ENCODE measurements at places on chromosomes 12 and 14. TPM values are rescaled to one million over a fixed set of nuclear protein-coding genes. Genes with fewer than 3 reads are reported as not detected.

Gene RPGRIP1
- polyA plus RNA-seq: 0.37 TPM

DNA sequence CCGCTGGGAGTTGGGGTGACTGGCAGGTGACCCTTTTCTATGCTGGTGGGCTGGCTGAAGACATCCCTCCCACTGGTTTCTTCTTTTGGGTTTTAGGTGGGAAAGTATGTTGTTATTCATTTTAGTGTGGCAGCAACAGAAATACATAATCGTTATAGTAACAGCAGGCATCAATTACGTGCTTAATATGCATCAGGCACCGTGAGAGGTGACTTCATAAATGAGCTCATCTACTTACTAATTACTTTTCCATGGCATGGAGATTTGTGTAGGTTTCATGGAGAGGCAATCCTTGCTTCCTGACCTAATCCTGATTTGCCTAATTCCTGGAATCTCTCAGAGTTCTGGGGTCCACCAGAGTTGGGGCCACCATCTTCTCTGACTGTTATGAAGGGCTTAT is 13.4 kb upstream of the CELA1 start:
- no peak for DNase-seq

DNA sequence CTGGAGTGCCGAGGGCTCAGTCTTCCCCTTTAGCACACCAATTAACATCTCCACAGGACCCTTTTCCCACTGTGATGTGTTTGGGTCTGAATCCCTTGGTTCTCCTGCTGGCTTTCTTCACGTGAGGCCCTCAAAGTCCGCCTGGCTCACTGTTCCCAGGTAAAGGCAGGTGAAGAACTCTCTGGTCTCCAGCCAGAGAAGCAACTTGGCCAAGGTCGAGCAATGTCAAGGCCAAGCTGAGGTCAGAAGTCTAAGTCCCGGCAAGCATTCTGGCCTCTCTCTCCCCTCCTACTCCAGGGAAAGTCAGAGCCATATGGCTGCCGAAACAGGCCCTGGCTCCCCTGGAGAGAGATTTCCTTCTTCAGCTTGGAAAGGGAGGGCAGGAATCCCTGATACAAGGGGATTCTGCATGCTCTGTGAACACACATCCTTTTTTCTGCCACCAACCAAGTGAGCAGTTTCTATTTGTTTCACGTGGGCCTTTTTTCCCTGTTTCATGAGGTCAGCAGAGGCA is 61.4 kb upstream of the ESRRB start:
- no peak for DNase-seq

GRCh38 chr12:47158792-47159191 is 79.0 kb upstream of the AMIGO2 start:
- DNase-seq: no peak

DNA sequence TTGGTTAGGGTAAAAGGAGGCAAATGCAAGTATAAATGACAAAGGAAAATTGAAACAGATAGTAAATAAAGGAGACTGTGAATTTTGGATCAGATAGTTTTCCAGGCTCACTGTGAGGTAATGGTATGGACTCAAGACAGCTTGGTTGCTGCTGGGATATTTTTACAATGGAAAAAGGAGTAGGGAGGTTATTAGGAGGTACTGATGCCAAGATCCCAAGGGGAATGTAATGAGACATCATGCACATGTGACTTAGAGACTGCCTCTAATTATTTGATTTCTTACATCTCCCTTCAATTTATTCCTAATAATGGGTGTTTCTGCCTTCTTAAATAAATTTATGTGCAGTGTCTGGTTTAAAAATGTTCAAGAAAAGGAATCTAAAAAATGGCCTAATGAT is 56.9 kb downstream of the TAOK3 start:
- DNase-seq: no peak

- no peak for DNase-seq
Observed at GRCh38 chr14:69712599-69713088, 54.3 kb upstream of the SRSF5 start.

DNA sequence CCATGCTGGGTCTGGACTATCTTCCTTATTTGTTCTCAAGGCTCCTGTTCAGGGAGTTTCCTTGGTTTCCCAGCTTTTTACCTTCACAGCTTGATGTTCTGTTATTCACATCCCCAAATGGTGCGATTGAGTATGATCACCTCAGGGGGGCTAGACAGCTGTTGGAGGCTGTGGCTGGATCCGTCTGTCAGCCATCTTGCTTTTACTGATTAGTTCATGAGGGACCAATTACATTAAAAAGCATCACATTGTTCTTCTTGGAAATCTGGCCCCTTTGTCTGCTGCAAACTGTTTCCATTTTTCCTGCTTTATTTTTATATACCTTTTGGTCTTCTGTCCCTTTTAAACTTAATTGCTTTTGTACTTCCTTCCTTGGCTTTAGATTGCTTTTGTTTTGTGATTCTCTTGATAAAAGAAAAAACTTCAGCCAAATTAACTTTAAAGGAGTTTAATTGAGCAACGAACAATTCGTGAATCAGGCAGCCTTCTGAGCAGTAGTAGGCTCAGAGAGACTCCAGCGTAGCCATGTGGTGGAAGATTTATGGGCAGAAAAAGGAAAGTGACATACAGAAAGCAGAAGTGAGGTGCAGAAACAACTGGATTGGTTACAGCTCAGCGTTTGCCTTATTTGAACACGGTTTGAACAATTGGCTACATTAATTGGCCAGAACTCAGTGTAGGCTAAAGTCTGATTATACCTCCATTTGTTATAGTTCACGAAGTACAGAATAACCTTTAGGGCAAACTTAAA is 208.7 kb downstream of the AEBP2 start:
- DNase-seq: no peak

- DNase-seq: no peak
Observed at GRCh38 chr14:68749487-68750475, 43.1 kb downstream of the ZFP36L1 start.

Gene IQSEC3
- polyA plus RNA-seq: 9.9 TPM

Gene GLS2
- 1.7 TPM for polyA plus RNA-seq

Gene MSRB3
- polyA plus RNA-seq: 21.1 TPM

Gene SPSB2
- 12.4 TPM for polyA plus RNA-seq
